ENCODE measurements at places on chromosomes 16 and 17.

DNA sequence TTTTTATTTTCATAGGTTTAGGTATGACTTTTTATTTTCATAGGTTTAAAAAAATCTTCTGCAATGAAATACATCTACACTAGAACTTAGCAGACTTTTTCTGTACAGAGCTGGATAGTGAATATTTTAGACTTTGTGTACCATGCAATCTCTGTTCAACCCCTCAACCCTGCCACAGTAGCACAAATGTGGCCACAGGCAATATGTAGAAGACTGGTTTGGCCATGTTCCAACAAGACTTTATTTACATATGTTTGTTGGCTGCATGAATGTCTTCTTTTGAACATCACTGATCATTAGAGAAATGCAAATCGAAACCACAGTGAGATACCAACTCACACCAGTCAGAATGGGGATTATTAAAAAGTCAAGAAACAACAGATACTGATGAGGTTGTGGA is 229.2 kb downstream of the SHISA9 start:
- DNase-seq: no peak

GRCh38 chr16:56708525-56709442 is 21.1 kb upstream of the NUP93 start:
- no peak for DNase-seq

DNA sequence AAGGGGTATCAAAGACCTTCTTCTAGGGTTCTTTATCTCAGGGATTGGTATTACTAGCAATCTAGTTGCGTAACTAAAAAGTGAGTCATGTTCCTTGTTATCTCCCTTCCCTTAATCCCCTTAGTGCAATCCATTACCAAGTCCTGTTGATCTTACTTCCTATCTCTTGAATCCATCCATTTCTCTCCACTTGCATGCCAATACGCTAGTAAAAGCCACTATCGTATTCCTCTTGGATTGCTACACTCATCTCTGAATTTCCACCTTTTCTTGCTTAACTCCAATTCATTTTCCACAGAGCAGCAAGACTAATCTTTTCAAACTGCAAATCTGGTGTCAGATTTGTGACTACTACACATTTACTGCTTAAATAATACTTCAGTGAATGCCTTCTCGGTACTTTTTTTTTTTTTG is 1.8 kb upstream of the ADAT1 start:
- no peak for DNase-seq

- DNase-seq: no peak
These were observed 651.2 kb downstream of the WWOX start for GRCh38 chr16:78750611-78751010.

DNA sequence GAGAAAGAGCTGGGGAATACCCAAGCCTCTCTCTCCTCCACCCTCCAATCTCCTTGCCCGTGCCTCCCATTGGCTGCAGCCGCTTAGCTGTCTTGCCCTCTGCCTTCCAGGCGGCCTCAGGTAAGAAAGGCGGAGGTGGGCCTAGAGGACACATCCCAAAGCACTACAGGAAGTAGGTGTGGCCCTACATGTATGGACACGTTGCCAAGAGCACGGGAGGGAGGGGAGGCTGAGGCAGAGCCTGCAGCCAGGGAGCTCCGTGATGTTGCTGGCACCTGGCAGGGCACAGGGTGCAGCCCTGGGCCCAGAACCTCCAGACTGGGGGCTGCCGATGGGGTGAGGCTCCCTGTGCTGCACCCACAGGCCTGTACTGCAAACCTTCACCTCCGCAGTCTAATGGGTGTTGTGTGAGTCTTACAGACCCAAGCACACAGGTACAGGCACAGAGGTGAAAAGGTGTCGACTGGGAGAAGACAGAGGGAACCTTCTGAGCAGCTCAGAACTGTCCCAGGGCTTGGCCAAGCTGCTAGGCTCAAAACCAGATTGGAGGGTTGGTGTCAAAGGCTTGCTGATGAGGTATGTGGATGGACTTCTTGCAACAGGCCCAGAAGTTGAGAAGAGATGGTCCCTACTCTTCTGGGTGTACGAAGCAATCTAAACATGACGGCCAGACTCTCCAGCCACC is 23.5 kb upstream of the FOXK2 start:
- DNase-seq: no peak

GRCh38 chr16:70483426-70483825 is 29.0 kb downstream of the FCSK start:
- no peak for DNase-seq

- no peak for DNase-seq
These were observed 27.1 kb upstream of the SCNN1B start for GRCh38 chr16:23274968-23275367.

- no peak for DNase-seq
These were observed 7.7 kb downstream of the ADAM11 start for GRCh38 chr17:44766409-44767038.

DNA sequence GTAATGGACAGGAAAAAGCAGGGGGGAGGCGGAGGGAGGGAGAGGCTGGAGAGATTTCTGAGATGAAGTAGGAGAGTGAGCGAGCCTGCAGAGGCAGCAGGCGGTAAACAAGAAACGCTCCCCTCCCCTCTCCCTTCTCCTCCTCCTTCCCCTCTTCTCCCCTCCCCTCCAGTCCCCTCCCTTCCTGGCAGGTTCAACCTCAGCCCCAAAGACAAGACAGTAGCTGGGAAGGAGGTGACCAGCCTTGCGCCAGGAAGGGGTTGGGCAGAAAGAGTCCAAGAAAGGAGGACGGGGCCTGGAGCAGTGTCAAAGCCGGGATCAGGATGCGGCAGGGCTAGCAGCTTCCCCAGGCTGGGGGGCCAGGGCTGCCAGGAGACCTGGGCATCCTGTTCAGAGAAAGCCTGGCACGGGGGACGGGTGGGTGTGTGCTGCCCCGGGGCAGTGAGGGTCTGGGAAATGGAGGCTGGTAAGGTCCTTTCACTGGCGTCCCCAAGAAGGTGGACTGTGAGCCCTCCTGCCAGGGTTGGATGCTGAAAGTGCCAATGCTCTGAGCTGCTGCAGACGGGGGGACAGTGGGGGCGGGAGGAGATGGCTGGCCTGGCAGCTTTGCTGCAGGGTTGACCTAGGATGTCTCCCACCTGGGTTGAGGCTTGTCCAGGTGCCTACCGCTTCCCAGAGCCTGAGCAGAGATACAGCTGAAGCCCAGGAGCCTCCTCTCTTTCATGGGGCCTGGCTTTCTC is 261.6 kb upstream of the TNRC6C start:
- no peak for DNase-seq

- DNase-seq: no peak
These were observed 7.5 kb upstream of the ITGAD start for GRCh38 chr16:31385680-31386079.

GRCh38 chr16:85504242-85504641 is 108.9 kb upstream of the GSE1 start:
- DNase-seq: no peak

GRCh38 chr16:71258372-71258771 is 27.9 kb upstream of the HYDIN start:
- DNase-seq: no peak

DNA sequence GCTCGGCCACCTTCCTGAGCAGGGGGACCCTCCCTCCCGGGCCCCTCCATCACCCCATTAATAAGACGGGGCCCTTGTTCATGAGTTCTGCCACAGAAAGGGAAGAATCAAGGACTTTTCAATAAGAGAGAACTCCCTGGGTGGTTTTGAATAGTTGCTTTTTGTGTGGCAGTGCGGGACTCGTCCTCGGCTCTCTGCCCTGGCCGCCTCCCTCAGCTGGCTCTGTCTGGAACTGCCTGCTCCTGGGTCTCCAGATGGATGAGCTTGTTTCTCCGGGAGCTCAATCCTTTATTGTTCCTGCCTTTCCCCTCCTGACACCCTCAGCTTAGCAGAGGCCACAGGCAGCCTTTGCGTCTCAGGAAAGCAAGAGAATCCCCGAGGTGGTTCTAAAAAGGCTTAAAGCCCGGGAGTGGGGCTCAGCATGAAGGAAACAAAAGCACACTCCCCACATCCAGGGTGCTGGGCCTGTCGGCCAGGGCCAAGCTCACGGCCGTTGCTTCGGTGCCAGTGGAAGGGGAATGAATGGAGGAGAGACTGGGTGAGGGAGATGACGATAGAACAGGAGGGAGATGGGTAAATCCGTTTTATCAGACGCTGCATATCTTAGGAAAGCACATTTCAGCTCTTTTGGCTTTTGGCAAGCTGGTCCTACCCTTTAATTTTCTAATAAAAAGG is 60.2 kb downstream of the RAI1 start:
- no peak for DNase-seq

GRCh38 chr17:45150911-45151809 is 2.9 kb downstream of the HEXIM1 start:
- no peak for DNase-seq

- DNase-seq: no peak
These were observed 74.6 kb downstream of the CMC2 start for GRCh38 chr16:80931801-80932707.

DNA sequence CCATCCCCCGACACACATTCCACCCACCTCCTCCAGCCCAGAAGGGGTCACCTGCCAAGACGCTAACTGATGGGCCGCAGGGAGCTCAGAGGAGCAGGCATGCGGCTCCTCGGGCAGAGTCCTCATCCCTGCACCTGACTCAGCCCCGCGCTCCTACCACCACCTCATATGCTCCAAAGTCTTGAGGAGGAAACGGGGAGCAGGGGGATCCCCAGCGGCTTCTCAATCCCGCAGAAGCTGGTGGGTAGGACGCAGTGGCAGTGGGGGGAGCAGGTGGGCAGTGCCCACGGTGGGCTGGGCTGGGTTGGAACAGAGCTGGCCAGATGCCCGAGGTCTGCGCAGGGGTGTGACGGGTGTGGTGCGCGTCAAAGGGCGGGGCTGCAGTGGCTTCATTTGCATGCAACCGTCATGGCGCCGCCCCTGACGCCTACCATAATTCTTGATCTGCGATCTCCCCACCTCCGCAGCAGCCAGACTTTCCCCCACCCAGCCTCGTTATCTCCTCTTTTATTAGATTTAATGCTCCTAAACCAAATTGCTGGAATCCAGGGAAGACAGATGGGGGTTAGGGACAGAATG is 39.0 kb upstream of the EMP2 start:
- no peak for DNase-seq

Data from KG1 (cell line).